ENCODE measurements at places on chromosomes 11 and 22.

DNA sequence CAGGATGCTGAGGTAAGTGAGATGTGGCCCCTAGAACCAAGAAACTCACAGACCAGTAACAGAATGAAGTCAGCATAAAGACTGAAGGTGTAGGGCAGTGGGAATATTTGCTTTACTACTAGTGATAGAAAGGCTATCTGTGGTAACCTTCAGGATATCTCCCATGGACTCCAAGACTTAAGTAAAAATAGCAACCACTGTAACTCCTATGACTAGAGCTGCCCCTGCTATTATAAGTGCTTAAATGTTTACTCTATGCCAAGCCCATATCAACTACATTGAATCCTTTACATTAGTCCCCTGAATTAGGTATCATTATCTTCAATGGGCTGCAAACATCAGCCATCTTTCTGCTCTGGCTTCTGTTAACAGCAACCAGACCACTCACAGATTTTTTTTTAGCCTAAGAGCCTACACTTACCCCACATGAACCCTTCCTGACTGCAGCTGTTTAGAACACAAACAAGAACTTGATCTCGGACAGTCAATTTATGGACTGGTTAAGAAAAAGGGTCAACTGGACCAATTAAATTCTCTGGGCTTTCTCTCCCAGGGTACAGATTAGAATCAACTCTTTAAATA lies 335.1 kb upstream of the API5 start:
- DNase-seq = no peak

GRCh38 chr11:62689421-62690183 lies at the start of gene LRRN4CL:
LRRN4CL (minus strand) TSS chr11:62689530; CDS start chr11:62688508, 1,022 bp downstream.
- DNase-seq = no peak

- DNase-seq = no peak
These were observed 4.0 kb downstream of the POU2AF3 start for GRCh38 chr11:111302298-111302697.

DNA sequence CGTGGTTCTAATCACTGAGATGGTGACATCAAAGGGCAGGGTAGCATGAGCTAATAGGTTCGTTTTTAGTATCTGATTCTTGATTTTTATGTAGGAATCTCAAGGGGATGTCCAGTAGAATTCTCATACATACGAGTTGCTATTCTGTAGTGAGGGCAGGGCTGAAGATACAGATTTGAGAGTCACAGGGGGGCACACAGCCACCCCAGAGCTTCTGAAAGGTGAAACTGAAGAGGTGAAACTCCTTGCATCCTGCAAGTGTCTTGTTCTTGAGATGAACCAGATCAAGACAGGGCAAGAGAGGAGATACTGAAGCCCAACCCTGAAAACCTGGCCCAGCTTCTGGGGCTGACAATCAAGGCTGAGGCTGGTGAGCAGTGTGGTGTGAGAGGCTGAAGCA lies 35.6 kb upstream of the TMEM123 start:
- DNase-seq = no peak

GRCh38 chr11:119928047-119928446 lies 199.0 kb upstream of the NECTIN1 start:
- no peak for DNase-seq

- DNase-seq = no peak
These were observed 51.3 kb downstream of the CACNA1I start for GRCh38 chr22:39621826-39622225.

DNA sequence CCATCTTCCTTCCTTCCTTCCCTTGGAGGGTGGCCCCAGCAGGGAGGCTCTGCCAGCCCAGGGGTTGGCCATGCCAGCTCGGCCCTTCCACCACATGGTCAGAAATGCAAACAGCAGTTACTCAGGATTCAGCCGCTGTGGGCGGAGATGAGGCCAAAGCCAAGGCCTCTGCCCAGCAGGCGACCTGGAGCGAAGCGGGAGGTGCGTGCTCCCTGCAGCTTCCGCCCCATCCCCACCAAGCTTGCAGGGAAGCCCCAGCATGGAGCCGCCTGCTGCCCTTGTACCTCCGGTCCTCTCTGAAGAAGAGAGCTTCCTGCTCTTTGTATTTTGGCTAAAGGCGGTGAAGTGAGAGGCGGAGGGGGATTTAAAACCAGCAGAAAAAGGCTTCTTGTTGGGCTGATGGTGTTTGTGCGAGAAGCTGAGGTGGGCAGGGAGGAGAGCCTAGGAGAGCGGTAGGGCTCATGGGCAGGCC lies 50.4 kb downstream of the ANO1 start:
- DNase-seq = no peak

GRCh38 chr11:18312663-18313420 lies 9.1 kb downstream of the HPS5 start:
- DNase-seq = no peak

- no peak for DNase-seq
These were observed 33.7 kb downstream of the GNB1L start for GRCh38 chr22:19820880-19821522.

DNA sequence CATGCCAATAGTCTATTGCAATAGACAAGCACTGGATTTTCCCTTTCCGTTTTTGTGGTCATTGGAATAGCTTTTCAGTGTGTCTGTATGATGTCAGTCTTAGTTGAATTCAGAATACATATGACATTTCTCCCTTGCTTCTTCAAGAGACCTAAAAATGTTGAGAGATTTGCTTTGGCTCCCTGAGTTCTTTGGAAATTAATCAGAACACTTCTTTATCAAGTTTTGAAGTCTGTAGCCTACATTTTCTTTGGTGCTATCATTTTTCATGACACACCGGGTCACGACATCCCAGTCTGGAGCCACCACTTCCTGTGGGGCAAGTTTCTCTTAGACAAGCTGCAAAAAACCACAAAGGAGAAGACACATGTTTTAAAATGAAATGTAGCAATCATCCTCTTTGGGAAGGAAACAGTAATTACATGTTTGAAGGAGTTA lies 847.1 kb downstream of the OPCML start:
- no peak for DNase-seq

DNA sequence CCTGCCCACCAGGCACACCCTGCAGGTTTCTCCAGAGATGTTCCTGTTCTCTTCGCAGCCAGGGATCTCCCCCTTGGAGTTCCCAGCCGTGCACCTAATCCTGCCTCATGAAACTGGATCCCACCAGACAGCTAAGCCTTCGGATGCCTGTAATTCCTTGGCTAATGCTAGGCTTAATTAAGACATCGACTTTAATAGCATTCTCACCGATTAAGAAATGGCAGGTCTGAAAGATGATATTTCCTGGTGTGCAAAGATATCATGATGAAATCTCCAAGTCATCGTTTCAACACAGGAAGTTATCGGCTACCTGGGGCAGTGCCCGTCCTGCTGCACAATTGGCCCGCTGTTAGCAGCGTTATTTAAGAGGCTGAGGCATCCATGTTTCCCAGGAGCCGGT lies 41.5 kb upstream of the CCND1 start:
- DNase-seq = no peak

DNA sequence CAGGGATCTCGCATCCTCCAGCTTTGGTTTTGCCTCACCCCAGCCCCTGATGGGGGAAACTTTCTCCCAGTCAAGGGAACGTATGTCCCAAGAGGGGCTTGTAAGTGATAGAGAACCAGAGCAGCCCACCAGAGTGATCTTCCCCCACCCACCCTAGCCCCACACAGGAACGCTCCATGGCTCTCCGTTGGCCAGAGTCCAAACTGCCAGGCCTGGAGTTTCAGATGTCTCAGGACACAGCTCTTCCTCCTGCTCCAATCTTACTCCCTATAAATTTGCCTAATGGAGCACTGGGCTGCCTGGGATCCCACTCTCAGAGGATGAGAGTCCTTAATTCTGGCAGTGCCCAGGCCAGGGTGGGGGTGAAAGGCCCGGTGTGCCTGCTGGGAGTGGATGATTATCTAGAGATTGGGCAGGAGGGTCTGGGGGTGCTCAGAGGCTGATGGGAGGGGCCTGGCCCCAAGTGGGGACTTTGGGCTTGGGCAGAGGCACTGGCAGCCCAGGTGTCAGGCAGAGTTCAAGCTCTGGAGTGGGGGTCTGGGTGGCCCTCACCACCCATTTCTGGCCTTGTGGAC lies 79.9 kb downstream of the WNT7B start:
- DNase-seq = no peak

GRCh38 chr11:15197696-15198095 lies 83.0 kb downstream of the INSC start:
- no peak for DNase-seq

GRCh38 chr22:17773606-17774205 lies 563 bp downstream of the BID start:
- DNase-seq = no peak

DNA sequence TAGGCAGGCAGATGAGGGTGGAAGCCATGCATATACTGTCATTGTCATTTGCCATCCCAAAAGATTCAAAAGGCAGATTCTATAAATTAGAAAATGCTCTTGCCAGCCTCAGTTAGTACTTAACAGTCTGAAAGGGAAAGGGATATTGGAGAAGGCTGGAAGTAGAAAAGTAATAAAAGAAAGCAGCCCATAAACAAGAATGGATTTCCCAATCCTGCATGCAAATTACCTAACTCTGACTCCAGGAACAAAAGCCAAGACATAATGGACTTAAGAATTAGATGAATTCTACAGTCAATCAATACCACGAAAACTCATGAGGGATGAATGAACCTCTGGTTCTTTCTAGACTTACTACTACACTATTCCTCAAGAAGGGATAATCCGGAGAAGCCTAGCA lies 5.9 kb downstream of the PAK1 start:
- DNase-seq = no peak

- DNase-seq = no peak
These were observed 22.8 kb upstream of the BAIAP2L2 start for GRCh38 chr22:38133331-38133730.

DNA sequence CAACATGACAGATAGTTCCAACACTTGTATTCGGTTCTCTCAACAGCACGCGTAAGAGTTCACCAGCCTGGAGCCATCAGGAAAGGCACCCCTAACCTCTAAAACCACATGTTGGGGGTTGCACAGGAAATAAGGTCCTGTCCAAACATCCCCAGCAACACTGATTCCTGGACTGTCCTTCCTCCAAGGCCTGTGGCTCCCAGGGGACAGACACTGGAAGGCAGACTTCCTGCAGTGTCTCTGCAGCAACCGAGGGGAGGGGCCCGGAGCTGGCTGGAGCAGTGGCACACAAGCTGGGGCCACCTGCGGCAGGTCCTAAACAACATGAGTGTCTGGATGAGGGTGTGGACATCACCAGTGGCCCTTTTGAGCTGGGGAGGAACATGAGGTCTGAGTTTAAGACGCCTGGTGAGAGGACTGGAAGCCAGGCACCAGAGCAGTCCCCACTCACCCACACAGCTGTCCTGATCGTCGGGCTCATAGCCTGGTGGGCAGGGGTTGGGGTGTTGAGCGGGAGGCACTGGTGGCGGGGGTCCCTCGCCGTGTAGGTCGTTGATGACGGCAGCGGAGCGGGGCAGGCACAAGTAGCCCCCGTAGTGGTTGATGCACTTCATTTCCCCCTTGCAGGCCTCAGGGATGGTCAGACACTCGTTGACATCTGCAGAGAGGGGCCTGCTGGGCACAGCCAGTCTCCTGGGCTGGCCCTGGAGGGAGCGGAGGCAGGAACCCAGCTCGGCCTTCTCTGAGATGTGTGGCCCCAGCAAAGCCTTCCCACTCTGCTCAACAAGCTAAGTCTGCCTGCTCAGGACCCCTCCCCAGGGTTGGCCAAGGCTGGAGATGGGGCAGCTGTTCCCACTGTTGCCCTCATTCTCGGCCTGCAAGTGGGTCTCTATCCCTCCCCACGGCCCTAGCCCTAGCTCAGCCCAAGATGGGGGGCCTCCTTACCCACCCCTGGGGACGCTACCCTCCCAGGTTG lies 1.6 kb downstream of the EFEMP2 start:
- no peak for DNase-seq

DNA sequence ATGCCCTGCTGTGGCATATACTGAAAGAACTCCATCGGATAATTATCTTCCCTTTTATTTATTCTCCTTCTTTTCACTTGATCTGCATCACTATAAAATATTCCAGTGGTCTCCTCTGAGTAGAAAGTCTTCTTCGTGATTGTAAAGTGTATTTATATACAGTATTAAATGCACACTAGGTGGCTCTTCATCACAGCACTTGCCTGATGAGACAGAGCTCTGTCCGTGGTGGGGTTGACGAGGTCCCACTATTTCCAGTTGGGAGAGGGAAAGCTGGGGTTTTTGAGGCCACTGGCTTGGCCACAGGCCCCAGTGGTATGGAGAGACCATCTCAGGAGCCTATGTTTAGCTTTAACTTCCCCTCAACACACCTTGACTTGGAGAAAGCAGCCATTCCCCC lies 31.6 kb upstream of the ZBTB16 start:
- no peak for DNase-seq

GRCh38 chr22:39932918-39933649 lies 27.1 kb upstream of the TMA7B start:
- no peak for DNase-seq

- DNase-seq = no peak
These were observed 32.2 kb upstream of the DEPDC7 start for GRCh38 chr11:32983506-32983905.

DNA sequence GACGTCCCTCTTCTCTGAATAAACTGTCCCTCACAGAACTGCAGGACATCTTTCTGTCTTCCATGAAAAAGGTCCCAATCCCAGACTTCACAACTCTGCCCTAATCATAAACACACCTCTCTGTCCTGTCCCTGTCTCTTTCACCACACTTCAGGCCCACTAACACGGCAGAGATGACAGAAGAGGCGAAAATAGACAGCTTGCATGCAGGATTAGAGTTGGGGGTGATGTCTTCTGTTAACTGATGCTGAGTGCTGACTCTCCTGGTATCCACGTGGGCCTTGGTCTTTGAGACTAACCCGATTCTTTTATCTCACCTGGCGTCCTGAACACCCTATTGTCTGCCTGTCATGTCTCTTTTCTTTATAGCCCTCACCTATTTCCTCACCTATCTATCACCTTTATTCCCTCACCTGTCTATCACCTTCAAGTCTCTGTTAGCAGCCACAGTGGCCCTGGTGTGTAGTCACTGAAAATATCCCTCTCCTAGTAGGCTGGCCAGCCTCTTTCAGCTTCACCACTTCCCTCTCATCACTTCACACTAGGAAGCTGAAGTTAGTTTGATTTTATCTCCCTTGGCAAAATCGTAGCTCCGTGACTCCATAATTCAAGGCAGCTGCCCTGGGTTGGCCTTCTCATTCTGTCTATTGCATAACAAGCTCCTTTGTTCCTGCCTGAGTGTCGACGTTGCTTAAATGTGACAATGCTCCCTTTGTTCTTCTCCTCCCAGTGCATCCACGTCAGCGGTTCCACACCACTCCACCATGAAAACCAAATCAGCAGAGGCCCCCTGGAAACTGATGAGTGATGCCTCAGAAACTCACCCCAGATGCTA lies 30.6 kb upstream of the DRD2 start:
- no peak for DNase-seq

GRCh38 chr11:39772525-39773137 lies 1686.8 kb downstream of the LRRC4C start:
- no peak for DNase-seq
